ENCODE measurements at places on chromosomes 7 and 10. TPM values are rescaled to one million over a fixed set of nuclear protein-coding genes. Genes with fewer than 3 reads are reported as not detected.
A peak's percentile ranks its signal among the peaks of the same experiment; 100 is the strongest.

GRCh38 chr10:17453373-17454091, 863 bp downstream of the ST8SIA6 start:
- peak; percentile 41 for DNase-seq

DNA sequence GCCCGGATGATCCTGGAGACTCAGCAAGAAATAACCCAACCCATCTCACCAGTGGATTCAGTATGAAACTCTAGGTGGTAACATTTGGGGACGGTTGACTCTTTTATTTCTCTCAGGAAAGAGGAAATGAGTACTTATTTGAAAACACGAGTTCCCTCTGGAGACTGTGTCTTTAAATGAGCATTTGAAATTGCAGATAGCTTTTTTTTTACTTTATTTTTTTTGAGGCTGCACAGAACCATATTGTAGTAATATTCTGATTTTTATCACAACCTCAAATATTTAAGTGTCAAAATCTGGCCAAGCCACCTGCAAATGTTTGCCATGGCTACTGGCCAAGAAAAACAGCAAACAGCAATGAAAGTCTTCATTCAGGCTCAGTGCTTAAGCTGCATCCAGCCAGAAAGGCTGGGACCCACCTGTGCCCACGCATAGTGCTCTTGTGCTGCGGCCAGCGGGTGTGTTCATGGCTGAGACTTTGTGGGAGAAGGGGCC, 160.8 kb downstream of the CREB5 start:
- no peak for DNase-seq

- DNase-seq: no peak
These were observed 24.8 kb downstream of the C10orf67 start for GRCh38 chr10:23319835-23320234.

The FFAR4 gene
- total RNA-seq: not detected

The FAM237B gene
- not detected for total RNA-seq

GRCh38 chr10:1395025-1395480, 338.9 kb downstream of the WDR37 start:
- DNase-seq: no peak

DNA sequence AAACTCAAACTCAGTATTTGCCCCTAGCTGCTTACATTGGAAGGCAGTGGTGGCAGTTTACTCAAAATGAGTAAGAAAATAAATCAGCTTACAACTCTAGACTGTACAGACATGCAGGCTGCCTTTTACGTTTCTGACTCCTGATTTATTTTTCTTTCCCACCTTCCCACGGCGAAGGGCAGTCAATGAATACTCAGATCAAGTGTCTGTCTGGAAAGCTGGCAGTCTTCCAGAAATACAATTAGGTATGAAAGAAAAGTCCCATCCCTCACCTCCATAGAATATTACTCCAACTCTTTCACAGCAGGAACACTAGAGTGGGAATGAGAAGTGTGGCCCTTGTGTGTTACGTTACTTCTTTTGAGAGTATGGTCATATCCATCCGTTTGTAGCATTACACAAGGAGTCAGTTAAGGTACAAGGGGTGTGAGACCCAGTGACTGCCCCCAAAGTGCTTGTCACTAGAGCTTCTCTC, 1.3 kb upstream of the PAPSS2 start:
- no peak for DNase-seq

- DNase-seq: no peak
These were observed 70.6 kb downstream of the AP3M1 start for GRCh38 chr10:74079936-74080590.

- DNase-seq: no peak
These were observed 14.3 kb upstream of the ZNF248 start for GRCh38 chr10:37871568-37872251.

DNA sequence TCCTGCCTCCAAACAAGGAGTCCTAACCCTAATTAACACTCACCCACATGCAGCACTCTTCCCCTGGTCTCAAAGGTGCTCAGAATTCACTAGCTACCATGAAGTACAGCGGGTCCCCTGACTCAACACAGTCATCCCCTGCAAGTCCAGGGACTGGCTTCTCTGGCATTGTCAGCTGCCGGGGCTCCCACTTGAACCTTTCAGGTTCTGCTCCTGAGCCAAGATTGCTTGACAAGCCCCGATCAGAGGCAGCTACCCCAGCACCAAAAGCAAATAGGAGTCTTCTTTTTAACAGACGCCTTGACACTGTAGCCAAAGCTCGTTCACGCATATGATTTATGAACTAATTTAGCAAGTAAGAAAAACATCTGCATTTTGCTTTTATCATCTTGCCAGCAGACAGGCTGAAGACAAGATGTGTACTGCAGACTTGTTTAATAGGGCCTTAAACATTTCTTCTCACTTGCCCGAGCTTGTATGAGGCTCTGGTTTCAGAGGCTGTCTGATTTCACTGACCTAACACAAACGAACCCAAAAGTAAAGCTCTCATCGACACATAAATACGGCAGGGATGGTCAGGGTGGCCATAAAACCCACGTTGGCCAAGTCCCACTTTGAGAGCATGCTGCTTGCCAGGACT, 67.6 kb upstream of the ADAM12 start:
- DNase-seq: no peak

DNA sequence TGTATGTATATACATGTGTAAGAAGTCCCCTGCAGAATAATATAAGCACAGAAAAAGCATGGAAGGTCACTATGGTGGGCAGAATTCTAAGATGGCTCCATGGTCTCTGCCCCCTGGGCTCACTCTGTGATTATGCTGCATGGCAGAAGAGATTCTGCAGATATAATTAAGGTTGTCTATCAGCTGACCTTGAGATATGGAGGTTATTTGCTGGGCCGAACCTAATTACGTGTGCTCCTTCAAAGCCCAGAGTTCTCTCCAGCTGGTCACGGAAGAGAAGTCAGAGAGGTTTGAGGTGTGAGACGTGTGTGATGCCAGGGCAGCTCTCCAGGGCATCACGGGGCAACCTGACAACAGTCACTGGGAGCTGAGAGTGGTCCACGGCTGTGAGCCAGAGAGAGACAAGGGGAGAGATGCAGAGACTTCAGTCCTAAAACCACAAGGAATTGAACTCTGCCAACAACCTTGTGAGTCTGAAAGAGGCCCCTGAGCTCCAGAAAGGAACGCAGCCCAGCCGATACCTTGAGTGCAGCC, 11.5 kb downstream of the PAPOLB start:
- DNase-seq: no peak

The MYH16 gene
- not detected for total RNA-seq

The CYP2C8 gene
- total RNA-seq: not detected

The PHYH gene
- total RNA-seq: 17.5 TPM

DNA sequence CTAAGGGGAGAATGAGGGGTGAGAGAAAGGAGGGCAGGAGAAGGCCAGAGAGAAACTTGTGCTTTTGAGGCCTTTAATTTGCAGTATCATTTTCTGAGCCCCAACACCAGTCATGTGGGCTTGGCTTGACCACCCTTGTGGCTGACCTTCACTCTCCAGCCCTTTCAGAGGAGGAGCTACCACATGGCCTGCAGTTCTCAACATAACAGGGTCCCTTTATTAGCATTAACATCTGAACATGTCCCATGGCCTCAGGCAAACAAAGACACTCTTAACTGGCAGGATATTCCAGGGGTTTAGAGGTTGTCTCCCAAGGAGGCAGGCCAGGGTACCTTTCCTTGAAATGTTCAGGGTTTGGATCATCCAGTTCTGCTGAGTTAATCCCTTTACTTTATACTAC, 6.7 kb downstream of the ZNF713 start:
- DNase-seq: no peak

The BTBD16 gene
- total RNA-seq: not detected

The PRPS1L1 gene
- not detected for total RNA-seq

GRCh38 chr7:129255800-129256199, 31.0 kb downstream of the AHCYL2 start:
- DNase-seq: no peak

The SUN3 gene
- total RNA-seq: not detected

- no peak for DNase-seq
These were observed 115.9 kb downstream of the DLG5 start for GRCh38 chr10:77810446-77811335.

- no peak for DNase-seq
These were observed 45.8 kb downstream of the ZNF800 start for GRCh38 chr7:127346575-127347256.

DNA sequence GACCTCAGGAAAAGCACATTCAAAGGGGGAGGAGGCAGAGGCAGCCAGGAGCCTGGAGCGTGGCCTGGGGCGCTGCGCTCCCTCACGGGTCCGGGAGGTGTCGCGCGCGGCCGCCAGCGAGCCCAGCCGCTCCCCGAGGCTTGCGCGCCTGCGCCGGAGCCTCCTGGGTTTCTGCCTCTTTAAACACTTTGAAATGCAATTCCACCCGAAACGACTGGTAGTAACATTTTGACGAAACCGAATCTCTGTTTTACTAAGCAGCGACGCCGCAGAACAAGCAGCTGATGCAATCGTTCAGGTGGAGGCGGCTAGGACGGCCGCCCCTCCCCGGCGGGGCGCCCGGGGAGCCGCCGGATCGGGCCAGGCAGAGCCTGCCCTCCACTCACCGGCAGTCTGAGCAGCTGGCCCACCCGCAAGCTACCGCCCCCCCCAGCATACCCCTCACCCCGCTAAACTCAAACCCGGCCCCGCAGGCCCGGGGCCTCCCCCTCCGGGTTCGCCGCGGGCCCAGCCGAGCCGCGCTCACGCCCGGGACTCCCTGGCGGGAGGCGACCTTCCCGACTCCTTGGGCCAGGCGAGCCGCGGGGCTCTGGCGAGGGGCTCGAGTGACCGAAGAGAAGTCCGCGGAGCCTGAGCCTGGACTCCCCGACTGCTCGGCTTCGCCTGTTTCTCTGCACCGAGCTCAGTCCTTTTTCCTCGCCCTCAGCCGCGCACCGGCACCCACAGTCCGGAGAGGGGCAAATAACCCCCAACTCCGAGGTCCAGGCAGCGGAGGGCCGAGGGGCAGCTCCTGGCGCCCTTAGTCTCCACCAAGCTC, 3.2 kb downstream of the MKX start:
- peak; percentile 83 for DNase-seq

The TRPV6 gene
- total RNA-seq: not detected

GRCh38 chr7:33921216-33921938, 16.0 kb downstream of the BMPER start:
- no peak for DNase-seq

GRCh38 chr7:105210721-105211205, 178.0 kb downstream of the SRPK2 start:
- no peak for DNase-seq

DNA sequence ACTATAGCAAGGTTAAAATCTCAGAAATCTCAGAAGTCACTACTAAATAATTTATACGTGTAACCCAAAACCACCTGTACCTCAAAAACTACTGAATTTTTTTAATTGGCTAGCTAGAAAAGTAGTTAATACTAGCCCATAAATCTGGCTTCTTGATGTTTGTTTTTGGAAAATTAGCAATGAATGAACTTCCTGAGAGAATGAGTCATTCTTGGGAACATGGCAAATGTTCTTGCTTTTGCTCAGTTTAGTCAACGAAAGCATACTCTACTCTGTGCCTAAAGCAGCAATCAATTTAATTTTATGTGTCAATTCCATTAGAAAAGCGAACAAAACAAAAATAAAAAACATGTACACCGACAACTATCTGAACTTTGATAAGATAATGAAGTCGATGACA, 69.2 kb downstream of the SEMA3E start:
- DNase-seq: no peak

GRCh38 chr7:101870361-101871062, 53.1 kb downstream of the CUX1 start:
- no peak for DNase-seq

- no peak for DNase-seq
These were observed 170.3 kb downstream of the NRP1 start for GRCh38 chr10:33164060-33164709.

DNA sequence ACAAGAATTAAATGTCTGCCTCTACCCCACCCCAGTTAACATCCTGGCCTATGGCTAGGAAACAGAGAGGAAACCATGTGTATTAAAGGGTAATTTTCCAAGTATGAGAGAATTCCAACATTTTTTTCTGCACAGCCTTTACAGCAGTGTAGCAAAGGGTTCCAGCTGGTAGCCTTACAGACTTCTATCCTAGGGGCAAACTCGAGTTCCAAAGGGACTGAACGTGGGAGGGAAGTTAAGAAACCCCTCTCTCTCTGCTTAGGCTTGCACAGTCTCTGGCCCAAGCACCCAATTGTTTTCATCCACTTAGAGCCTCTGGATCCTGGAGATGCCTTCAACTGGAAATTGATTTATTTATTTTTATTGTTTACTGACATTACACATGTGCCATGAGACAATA, 60.3 kb downstream of the SLC16A12 start:
- no peak for DNase-seq

GRCh38 chr10:88082806-88083596, 219.6 kb downstream of the PTEN start:
- DNase-seq: no peak

GRCh38 chr7:8131694-8132605, 130.0 kb downstream of the ICA1 start:
- no peak for DNase-seq

DNA sequence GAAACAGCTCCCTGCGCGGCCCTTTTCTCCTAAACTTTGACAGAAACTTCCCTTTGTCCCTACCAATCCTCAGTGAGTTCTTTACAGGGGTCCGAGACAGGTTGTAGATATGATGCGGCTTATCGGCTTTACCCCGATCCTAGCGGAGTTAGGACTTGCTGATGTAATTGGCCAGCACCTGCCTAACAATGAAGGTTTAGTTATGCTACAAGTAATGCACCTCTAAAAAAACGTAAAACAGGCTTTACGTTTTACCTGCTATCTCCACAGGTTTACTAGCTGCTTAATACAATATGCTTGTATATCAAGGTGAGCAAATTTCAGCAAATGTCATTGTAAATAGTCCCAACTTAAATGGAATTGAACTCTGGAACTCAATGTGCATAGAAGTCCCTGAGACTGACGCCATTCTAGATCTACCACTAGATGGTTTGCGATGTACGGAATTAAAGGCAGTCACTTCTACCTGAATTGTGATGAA, 697 bp upstream of the SNX13 start:
- DNase-seq: peak; percentile 5

The GPR15LG gene
- total RNA-seq: not detected

The ZFAND2A gene
- 29.8 TPM for total RNA-seq

GRCh38 chr10:1068380-1069361, 12.5 kb downstream of the WDR37 start:
- DNase-seq: no peak

- DNase-seq: no peak
These were observed 91.7 kb downstream of the SLC25A40 start for GRCh38 chr7:87784424-87784823.

The OR2A7 gene
- 1.6 TPM for total RNA-seq

GRCh38 chr10:123270806-123271205, 116.6 kb downstream of the BUB3 start:
- DNase-seq: no peak

The LLCFC1 gene
- not detected for total RNA-seq

GRCh38 chr7:127654404-127655394, 2.7 kb downstream of the SND1 start:
- peak; percentile 14 for DNase-seq

- no peak for DNase-seq
These were observed 139.9 kb downstream of the SKIDA1 start for GRCh38 chr10:21385536-21385935.
